ENCODE measurements at places on chromosomes 16 and 17.

GRCh38 chr17:1487939-1488825, 4.3 kb downstream of the MYO1C start:
- peak; percentile 80 for DNase-seq

DNA sequence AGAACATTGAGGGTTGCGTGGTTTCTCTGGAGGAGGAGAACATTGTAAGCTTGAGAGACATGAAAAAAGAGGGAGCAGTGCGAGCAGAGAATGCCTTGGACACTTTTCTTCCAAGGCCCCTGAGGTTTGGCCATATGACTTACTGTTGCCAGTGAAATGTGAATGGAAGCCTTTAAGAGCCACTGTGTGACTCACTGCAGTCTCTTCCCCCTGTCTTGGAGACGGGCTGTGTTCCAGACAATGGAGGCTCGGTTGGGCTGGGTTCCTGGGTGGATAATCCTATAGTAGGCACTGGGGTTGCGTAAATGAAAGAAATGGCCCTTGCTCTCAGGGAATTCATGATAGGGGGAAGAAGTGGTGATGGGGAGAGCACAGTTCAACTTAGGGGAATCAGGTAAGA, 75.5 kb downstream of the SHISA9 start:
- DNase-seq, result no peak

DNA sequence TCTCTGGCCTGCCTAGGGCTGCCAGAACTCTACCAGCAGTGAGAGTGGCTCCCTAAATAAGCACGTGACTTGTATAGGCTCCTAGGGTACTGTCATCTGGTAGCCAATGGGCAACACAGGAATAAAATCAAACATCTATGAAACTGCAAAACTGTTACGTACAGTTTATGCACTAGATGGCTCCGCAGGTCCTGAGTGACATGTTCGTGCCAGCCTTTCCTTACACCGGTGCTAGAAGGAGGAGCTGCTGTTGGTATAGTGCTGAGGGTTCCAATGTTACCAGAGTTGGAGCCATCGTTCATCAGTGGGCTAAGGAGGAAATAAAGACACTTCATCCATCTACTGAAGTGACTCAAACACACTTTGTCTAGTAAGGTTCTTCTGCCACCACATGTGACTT, 63.2 kb upstream of the TRAP1 start:
- no peak for DNase-seq

- no peak for DNase-seq
Measured at GRCh38 chr16:59635674-59636073, 901.6 kb upstream of the GOT2 start.

DNA sequence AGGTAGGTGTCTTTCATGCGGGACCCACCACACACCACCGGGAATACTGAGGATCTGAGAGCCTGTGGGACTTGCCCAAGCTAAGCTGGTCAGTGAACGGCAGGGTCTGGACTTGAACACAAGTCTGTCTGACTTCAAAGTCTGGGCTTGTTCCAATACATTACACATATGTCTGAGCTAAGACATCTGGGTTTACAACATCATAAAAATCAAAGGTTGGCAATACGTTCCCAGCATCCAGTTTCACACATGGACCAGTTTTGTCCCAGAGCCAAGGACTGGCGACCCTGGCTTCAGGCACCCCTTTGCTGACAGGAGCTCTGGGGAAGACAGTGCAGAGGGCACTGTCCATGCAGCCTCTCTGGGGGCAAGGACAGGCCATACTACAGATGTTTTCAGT, 27.9 kb upstream of the AXIN2 start:
- no peak for DNase-seq

DNA sequence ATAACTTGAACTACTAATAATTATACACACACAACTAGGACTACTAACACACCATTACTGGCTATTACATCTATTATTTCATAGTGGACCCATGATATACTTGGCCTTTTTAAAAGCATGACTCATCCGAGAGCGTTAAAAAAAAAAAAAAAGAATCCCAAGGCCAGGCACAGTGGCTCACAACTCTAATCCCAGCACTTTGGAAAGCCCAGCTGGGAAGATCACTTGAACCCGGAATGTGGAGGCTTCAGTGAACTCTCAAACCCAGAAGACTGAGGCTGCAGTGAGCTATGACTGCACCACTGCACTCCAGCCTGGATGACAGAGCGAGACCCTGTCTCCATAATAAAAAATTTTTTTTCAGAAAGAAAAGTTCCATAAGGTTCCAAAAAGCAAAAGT, 3.1 kb downstream of the GLG1 start:
- no peak for DNase-seq

GRCh38 chr17:77054936-77055335, 85.8 kb upstream of the SEC14L1 start:
- no peak for DNase-seq

- no peak for DNase-seq
Measured at GRCh38 chr17:48711128-48711527, 11.2 kb downstream of the PRAC1 start.

DNA sequence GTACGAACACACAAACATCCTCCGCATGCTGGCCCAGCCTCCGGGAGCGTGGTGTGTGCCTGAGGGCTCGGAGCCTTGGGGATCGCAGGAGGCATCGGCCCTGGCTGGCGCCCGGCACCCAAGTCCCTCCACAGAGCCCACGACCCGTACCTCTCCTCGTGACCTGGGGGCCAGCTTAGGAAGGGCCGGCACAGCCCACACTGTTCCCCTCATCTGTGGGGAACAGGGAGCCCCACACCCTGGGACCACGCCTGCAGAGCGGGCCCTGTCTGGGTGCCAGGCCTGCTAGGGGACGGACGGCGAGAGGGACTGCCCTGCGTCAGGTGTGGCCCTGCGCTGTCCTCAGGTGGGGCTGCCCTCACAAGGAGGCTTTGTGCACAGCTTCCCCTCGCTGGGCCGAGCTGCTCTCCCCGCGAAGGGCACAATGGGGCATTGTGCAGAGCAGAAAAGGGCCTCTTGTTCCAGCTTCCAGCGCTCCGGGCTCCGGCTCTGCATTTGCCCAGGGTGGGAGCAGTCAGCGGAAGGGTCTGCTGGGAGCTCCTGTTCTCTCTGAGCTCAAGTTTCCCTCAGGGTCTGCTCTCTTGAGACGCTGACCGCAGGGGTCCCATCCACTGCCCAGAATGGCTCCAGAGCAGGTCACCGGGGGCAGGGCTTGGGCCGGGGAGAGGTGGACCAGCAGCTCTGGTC, 1.7 kb upstream of the LMF1 start:
- DNase-seq, result no peak

DNA sequence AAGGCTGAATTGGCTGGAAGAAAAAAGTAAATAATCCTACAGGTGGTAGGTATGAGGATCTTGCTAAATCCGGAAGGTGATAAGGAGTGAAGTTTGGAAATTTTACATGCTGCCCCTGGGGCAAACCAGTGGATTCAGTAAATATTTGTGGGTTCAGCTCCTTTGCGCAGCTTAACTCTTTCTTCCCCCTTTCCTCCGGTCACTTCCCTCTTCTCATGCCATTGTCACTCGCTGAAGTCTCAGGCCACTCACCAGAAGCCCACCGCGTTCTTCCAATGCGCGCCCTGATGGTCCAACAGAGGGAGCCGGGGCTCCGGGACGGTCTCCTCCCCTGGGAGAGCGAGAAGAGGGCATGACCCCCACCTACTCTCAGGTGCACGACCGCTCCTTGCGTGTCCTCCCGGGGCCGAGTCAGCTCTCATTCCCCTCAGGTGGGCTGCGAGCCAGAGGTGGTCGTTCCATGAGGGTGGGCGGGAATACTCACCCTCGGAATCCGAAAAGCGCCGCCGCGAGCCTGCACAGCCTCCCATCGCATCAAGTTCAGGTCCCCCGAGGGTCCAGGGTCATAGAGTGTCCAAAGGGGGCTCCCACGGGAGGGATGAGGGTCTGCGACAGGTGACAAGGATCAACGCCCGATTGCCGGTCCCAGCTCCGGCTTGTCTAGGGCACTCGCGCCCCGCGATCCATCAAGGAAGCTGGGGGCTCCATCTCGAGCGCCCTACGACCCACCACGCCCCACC, 474 bp downstream of the CLN3 start:
- peak; percentile 41 for DNase-seq

GRCh38 chr16:62177351-62178203, 141.3 kb upstream of the CDH8 start:
- no peak for DNase-seq

- no peak for DNase-seq
Measured at GRCh38 chr17:19012171-19013080, 7.9 kb upstream of the FAM83G start.

GRCh38 chr17:81681672-81682071, 1.9 kb downstream of the ARL16 start:
- no peak for DNase-seq

DNA sequence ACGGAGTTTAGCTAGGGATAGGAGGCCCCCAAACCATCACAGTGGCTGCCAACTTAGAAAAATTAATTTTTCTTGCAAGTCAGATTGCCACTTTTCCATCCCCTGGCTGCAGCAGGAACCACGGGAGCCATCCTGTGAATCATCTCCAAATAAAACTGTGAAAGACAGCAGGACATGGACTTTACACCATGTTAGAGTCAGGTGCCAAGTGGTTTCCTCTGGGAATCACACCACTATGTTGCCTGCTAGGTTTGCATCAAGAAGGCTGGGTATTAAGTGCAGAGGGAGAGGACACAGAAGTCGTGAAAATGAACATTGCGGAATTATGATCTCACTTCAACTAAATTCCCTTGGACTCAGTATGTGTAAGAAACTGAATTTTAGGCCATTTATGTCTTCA, 471.3 kb upstream of the GOT2 start:
- no peak for DNase-seq

DNA sequence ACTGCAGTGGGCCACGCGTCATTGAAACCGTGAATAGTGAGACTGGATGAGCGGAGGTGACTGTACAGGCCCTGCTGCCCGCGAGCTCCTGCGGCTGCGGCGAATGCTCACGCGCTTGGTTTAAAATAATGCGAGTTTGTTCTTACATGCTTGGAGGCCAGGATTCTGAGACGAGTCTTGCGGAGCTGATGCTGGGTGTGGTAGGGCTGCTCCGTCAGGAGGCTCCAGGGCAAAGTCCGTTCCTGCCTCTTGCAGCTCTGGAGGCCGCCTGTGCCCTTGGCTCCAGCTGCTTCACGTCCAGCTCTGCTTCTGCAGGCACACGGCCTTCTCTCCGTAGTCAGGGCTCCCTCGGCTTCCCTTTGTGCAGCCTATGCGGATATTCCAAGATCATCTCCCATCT, 9.5 kb downstream of the ACSF3 start:
- no peak for DNase-seq

DNA sequence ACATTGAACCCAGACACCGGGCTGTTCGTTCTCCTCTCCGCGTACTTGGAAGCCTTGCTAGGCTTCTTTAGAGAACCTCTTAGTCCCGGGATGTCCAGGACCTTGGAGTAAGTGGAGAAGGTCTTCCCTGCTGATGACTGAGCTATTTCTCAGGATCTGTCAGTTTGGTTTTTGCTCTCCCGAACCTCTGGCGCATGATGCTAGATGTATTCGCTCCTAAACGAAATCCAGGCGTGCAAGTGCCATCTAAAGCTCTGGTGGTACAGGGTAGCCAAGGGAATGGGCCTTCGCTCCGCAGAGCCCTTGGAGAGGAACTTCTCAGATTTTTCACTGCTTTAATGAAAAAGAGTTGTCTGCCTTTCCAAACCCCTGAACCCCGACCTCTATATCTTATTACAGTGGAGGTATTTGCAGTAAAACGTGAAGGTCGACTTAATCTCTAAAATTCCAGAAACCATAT, 547 bp downstream of the VMP1 start:
- DNase-seq, result no peak

DNA sequence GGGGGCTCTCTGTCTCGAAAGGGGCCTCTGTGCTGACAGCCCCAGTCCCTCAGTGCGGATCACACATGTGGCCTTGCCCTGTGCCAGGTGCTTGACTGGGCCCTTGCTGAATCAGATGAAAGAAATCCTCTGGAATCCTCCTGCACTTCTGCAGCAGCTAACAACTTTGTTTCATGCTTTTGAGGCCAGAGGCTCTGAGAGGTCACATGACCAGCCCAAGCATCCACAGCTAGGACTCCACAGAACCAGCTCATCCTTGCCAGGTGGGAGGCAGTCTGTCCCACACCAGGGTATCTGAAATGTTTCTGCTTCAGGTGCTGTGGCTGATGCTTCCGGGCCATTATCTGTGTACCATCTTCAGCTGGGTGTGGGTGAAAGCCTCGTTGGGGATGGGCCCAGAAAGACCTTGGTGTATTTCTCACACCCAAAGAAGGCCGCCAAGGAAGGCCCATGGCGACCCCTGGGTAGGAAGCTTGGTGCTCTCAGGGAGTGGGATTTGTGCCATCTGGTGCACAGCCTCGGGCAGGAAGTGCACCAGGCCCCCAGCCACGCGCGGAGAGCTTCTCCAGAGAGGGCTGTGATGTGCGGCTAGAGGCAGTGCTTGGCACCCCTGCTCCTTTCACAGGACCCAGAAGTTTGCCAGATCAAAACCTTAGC, 143.8 kb downstream of the CLEC16A start:
- no peak for DNase-seq

GRCh38 chr17:70539132-70539924, 370.0 kb downstream of the KCNJ2 start:
- no peak for DNase-seq

DNA sequence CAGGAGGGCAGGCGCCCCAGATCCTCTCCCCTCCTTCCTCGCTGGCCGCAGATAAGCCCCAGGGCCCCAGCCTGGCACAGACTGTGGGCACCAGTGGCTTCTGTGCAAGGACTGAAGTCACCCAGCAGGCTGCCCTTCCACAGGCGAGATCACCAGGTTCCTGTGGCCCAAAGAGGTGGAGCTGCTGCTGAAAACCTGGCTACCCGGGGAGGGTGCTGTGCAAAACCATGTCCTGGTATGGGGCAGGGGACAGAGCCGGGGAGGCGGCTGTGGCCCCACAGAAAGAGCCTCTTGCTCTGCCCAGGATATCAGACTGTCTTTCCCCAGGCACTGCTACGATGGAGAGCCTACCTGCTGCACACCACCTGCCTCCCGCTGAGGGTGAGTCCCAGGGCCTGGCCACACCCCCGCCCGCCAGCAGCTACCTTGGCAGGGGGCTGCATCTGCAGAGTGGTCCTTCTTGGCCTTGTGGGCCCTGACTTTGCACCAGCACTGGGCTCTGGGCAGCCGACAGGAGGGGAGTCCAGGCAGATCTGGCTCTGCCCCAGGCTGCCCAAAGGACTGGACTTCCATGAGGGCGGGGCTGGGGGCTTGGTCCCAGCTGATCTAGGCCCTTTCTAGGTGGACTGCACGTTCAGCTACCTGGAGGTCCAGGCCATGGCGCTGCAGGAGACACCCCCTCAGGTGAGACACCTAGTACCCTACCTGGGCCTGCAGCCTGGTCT, 615 bp downstream of the CARMIL2 start:
- DNase-seq, result no peak

- peak; percentile 85 for DNase-seq
Measured at GRCh38 chr16:4369007-4369733, 2.5 kb upstream of the VASN start.

Data from tibial artery (tissue), 4 donors.